Thymus (tissue), 14 donors: ENCODE measurements at places on chromosomes 16 and 17. TPM values are rescaled to one million over a fixed set of nuclear protein-coding genes. Genes with fewer than 3 reads are reported as not detected.

Gene FBXO39
- total RNA-seq: 0.09 TPM

Gene GLTPD2
- total RNA-seq: 0.14 TPM

Gene STX4
- 20.0 TPM for total RNA-seq

Gene AIPL1
- 0.05 TPM for total RNA-seq

Gene GDPD1
- 4.5 TPM for total RNA-seq

- H3K27ac ChIP-seq: no peak overlapping the region
- H3K4me1 ChIP-seq: peaks cover 16% of the 10 kb centered on the region
- no peak overlapping the region for H3K4me3 ChIP-seq
- no peaks in the 10 kb centered on the region for H3K27me3 ChIP-seq
Observed at GRCh38 chr17:76107509-76107908, 3.9 kb upstream of the EXOC7 start.

- peak overlapping the region; percentile 100 for H3K27ac ChIP-seq
- H3K4me1 ChIP-seq: peaks cover 52% of the 10 kb centered on the region
- H3K36me3 ChIP-seq: peaks cover 3% of the 10 kb centered on the region
- peak overlapping the region; percentile 62 for H3K4me3 ChIP-seq
- DNase-seq: peak; percentile 53
Observed at GRCh38 chr16:67562918-67563707, 787 bp downstream of the CTCF start.

DNA sequence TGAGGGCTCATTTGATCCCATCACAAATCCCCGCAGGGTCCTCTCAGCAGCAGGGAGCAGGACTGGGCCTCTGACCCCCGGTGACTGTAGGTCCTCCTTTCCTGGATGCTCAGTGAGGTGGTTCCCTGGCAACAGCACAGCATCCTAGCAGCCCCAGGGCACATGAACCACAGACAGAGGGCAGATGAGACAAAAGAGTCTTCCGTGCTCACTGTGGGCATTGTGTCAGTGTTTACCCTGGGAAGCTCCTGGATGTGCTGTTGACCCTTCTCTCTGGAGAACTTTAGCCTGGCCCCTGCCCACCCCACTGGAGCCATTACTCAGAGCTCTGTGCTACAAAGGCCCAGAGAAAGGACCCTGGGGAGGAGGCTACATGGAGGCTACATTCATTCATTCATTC is 21.7 kb upstream of the TMEM220 start:
- no peak overlapping the region for H3K4me3 ChIP-seq
- no peaks in the 10 kb centered on the region for H3K36me3 ChIP-seq
- no peak for DNase-seq
- no peaks in the 10 kb centered on the region for H3K27me3 ChIP-seq
- no peak overlapping the region for H3K27ac ChIP-seq
- H3K4me1 ChIP-seq: no peaks in the 10 kb centered on the region

GRCh38 chr17:56710986-56711385 is 117.5 kb downstream of the NOG start:
- H3K36me3 ChIP-seq: no peaks in the 10 kb centered on the region
- no peak overlapping the region for H3K4me3 ChIP-seq
- no peak overlapping the region for H3K27ac ChIP-seq
- H3K4me1 ChIP-seq: no peaks in the 10 kb centered on the region

DNA sequence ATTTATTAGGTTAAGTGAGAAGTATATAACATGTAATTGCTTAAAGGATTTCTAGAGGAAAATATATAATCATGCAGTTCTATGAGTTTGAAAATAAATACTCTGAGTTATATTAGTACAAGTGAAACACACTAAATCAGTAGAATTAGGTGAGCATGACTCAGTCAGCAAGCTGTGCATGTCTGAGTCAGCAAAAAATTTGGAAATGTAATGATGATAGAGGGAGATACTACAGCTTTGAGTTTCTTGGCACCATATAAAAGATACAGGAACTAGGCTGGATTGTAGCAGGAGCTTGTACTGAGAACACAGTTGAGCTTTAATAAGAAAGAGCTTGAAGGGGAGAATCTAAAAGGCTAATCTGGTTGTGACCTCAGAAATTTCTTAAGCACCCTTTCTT is 1224.6 kb downstream of the CDH8 start:
- H3K4me3 ChIP-seq: no peak overlapping the region
- no peak overlapping the region for H3K27ac ChIP-seq
- H3K27me3 ChIP-seq: no peaks in the 10 kb centered on the region
- no peaks in the 10 kb centered on the region for H3K4me1 ChIP-seq
- no peak for DNase-seq
- no peaks in the 10 kb centered on the region for H3K36me3 ChIP-seq

- DNase-seq: no peak
- H3K36me3 ChIP-seq: no peaks in the 10 kb centered on the region
- no peak overlapping the region for H3K27ac ChIP-seq
- no peaks in the 10 kb centered on the region for H3K4me1 ChIP-seq
- no peaks in the 10 kb centered on the region for H3K27me3 ChIP-seq
- H3K4me3 ChIP-seq: no peak overlapping the region
Observed at GRCh38 chr17:68642118-68642412, 40.9 kb upstream of the FAM20A start.

- H3K36me3 ChIP-seq: no peaks in the 10 kb centered on the region
- H3K4me3 ChIP-seq: peak overlapping the region; percentile 4
- DNase-seq: peak; percentile 85
Observed at GRCh38 chr16:85935974-85936760, 37.2 kb downstream of the IRF8 start.

DNA sequence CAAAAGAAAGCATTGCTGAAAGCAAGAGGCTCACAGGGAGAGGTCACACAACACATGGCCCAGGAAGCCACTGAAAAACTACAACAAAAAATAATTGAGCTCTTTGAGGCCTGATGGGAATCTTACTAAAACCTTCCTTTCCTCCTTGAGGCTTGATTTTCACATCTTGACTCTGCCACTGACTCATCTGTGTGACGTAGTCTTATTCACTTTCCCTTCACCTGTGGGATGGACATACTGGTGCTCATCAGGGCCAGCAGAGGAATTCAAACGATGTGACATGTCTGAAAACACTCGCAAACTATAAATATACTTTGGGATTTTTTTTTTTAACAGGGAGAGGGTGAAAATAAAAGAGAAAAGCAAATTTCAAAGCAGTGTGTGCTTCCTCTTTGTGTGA is 78.3 kb upstream of the ASIC2 start:
- DNase-seq: no peak
- no peak overlapping the region for H3K27ac ChIP-seq
- no peak overlapping the region for H3K4me3 ChIP-seq
- no peaks in the 10 kb centered on the region for H3K4me1 ChIP-seq

DNA sequence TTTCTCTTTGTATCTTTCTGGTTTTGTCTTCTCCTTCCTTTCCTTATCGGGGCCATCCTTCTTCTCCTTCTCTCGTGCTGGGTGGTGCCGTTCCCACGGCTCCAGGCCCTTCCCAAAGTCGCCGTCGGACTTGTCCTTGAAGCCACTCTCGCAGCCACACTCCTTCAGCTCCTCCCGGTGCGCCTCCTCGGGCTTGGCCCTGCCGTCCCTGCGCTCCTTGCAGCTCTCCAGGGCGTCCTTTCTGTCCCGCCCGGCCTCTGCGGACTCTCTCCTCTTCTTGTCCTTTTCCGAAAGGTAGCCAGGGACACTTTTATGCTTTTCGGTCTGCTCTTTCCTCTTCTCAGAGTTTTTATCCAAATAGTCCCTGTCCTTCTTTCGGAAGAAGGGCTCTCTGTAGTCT is 65.9 kb downstream of the ZNF778 start:
- no peak overlapping the region for H3K4me3 ChIP-seq
- no peaks in the 10 kb centered on the region for H3K27me3 ChIP-seq
- no peak overlapping the region for H3K27ac ChIP-seq
- DNase-seq: no peak

DNA sequence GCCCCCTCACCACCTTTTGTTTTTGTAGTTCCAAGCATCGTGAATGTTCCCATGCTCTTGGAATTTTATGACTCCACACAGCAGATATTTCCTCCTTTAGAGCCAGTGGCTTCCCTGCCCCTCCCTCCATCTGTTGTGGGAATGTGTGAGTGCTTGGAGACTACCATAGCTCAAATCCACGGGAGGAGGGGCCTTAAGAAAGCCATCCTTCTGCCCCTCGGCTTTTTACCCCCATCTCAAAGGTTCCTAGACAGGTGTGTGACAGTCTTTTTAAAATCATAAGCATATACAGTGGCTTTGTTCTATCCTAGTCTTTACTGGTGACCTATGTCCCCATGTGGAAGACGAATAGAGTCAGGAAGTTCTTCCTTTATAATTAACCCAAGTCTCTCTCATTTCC is 47.2 kb downstream of the YPEL2 start:
- peaks cover 3% of the 10 kb centered on the region for H3K36me3 ChIP-seq
- H3K4me1 ChIP-seq: peaks cover 6% of the 10 kb centered on the region
- no peak overlapping the region for H3K27ac ChIP-seq
- DNase-seq: no peak
- no peaks in the 10 kb centered on the region for H3K27me3 ChIP-seq
- H3K4me3 ChIP-seq: no peak overlapping the region

GRCh38 chr16:50314665-50315064 is 48.3 kb downstream of the ADCY7 start:
- peaks cover 70% of the 10 kb centered on the region for H3K36me3 ChIP-seq
- no peak overlapping the region for H3K4me3 ChIP-seq
- H3K27ac ChIP-seq: no peak overlapping the region
- H3K27me3 ChIP-seq: no peaks in the 10 kb centered on the region
